Ovary (tissue), 10 donors: ENCODE measurements at places on chromosomes 5 and 9.
A peak's percentile ranks its signal among the peaks of the same experiment; 100 is the strongest.

GRCh38 chr9:18798508-18799290 lies 234.3 kb downstream of the SAXO1 start:
- no peak for DNase-seq

- no peak for DNase-seq
These were observed 8.2 kb downstream of the TENT4A start for GRCh38 chr5:6721442-6721841.

DNA sequence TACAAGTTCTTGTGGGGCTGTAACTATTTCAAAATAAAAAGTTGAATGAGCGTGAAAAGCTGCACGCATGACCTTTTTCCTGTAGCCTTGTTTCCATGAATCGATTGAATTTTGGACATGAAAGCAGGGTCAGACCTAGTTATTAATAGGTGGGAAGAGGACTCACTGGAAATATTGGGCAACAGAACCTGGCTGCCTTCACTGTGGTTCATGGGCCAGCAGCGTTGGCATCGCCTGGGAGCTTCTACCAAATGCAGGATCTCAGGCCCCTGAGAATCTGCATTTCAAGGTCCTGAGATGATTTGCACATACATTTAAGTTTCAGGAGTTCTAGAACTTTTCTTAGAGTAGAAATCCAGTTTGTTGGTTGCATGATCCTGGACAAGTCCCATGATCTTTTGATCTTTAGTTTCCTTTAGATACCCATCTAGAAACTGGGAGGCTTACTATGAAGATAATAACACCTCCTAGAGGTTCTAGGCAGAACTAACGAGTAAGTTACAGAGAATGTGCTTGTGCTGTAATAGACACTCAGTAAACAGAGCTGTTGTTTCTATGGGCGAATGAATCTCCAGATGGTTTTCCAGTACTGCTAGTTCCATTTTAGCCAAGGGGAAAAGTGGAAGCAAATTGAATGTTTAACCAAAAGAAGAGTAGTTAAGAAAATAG lies 12.4 kb downstream of the ANKRD33B start:
- no peak for DNase-seq

DNA sequence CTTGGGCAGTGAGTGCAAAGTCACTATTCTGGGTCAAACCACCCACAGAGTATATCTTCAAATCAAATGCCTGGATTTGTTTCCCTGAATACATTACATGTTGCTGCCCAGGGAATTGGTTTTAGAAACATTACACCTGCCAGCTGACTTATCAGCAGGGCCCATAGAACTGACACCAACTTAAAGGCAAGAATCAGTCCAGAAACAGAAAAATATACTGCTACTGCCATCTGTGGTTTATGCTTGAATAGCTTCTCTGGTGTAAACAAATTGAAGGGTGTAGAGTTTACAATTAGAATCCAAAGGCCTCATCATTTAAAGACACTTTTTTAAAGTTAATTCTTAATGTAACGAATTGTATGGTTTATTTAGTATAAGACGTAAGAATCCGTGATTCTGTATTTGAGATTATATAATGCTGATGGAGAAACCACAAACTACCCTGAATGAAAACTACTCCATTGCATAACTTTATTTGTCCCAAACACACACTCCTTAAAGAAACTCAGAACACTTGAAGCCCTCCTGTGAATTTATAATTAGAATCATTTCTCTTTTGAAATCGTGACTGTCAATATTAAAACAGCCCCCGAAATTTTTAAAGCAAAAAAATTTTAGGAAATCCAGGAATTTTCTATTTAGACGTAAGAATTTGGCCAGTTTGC lies 6.2 kb downstream of the NR6A1 start:
- DNase-seq: no peak

GRCh38 chr9:130885484-130886375 lies 10.9 kb downstream of the QRFP start:
- no peak for DNase-seq

DNA sequence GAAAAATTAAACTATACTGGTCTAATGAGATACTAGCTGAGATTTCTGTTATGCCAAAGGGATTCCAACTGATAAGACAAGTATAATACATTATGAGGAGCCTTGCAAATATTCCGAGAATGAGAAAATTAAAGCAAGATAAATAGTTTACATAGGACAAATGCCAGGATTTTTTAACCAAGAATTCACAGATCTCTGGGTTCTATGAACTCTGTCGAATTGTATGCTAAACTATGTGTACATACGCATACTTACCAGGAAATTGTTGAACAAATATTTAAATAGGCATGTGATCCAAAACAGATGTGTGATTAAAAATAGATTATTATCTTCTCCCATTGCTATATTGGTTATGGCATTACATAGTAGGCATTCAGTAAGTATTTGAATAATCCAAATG lies 616.6 kb downstream of the GABRG2 start:
- no peak for DNase-seq

- no peak for DNase-seq
These were observed 91.6 kb downstream of the ZNF462 start for GRCh38 chr9:106954558-106954957.

DNA sequence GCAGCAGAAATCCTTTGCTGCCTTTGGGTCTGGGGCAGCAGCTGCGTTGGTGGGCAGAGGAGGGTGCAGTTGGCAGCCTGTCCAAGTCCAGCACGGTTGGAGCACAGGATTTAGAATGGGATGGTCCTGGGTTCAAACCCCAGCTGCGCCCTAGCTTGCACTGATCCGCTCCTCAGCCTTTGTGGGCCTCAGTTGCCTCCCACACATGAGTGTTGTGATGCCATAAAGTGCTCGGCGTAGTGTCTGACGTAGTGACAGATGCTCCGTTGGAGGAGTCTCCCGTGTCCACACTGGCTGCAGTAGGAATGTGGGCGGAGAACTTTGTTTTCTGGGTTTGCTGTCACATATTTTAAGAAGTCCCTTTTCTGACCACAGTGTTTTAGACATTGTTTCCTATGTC lies 36.0 kb downstream of the SLC46A2 start:
- no peak for DNase-seq

- no peak for DNase-seq
These were observed 20.2 kb upstream of the WHRN start for GRCh38 chr9:114525513-114525912.

GRCh38 chr5:91212714-91213092 lies 170.4 kb downstream of the ARRDC3 start:
- no peak for DNase-seq

GRCh38 chr9:99509900-99510535 lies 287.9 kb downstream of the SEC61B start:
- DNase-seq: no peak

- no peak for DNase-seq
These were observed 2191.0 kb upstream of the ACO1 start for GRCh38 chr9:30193421-30193820.

GRCh38 chr5:77444356-77444755 lies 47.8 kb downstream of the WDR41 start:
- DNase-seq: no peak

GRCh38 chr9:87518702-87519335 lies 21.2 kb downstream of the DAPK1 start:
- DNase-seq: peak; percentile 79

- peak; percentile 96 for DNase-seq
These were observed at the start of gene MAST4 for GRCh38 chr5:66595756-66596635. MAST4 (plus strand) TSS chr5:66596393; CDS start chr5:66596656, 263 bp downstream.

DNA sequence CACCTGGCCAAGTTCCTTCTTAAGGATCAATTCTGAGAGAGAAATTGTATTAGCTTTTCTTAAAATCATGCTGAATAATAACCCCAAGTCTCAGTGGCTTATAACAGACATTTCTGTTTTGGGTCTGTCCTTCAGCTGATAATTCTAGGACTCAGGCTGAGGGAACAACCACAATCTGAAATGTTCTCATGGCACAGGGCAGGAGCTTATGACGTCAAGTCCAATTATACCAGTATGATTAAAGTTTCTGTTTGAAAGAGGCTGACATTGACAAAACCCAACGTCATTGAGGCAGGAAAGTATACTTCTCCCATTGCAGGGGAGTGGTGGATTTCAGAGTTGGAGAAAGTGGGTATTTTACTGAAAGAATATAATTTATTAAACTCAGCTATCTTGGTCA lies 21.8 kb downstream of the CENPH start:
- no peak for DNase-seq

- no peak for DNase-seq
These were observed 64.7 kb downstream of the POU5F2 start for GRCh38 chr5:93676704-93677103.

GRCh38 chr9:37283730-37284325 lies 138.7 kb upstream of the GRHPR start:
- DNase-seq: no peak

GRCh38 chr9:74645007-74645639 lies 148.0 kb downstream of the RORB start:
- no peak for DNase-seq

DNA sequence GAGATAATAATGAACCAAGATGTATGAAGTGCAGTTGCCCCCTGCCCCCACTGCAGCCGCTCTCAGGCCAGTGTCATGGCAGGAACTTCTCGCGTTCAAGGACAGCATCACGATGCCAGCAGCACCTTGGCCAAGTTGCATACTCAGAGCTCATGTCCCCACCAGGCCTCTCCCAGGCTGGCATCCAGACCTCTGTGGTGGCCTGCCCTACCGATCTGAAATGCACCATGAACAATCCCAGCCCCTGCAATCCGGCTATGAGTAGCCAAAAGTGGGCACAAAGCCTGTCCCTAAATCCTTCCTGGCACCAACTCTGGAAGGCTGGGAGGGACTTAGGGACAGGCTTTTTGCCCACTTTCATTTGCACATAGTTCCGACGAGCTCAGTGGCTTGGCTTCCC lies 140.9 kb downstream of the PAX5 start:
- DNase-seq: no peak

DNA sequence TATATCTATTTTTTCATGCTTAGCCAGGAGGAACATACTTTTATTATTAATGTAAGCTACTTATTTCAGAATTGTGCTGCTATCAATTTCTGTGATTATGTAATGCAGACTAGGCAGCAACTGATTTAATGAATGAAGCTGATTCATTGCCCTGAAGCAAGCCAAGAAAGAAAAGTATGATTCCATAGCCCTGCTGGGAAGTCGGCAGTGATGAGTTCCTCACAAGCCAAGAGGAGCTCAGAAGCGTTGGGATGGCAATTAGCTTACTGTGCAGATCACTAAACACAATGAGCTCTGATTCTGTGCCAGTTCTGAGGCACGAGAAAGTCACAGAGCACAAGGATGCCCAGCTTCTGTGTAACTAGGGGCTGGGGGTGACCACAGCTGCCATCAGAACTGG lies 254.3 kb upstream of the KLF9 start:
- DNase-seq: no peak

DNA sequence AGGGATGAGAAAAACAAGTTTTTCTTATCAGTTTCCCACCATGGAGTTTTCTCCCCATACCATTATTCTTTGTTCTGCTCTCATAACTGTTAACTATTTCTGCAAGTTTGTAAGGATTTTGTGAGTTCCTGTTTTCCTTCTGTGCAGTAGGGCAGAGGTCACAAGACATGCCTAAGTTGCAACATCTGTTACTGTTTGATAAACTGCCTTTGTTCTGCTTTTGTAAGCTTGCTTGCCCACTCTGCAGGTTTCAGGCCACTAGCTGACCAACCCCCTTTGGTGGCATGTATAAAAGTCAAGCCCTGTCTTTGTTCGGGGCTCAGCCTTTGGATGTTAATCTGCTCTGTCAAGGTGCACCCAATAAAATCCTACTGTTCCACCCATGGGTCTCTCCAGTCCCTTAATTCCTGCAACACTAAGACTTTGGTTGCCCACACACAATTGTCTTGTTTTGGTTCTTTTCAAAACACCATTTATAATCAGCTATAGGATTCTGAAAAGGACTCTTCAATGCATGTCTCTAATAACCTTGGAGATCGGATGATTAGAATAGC lies 545.4 kb downstream of the CDH9 start:
- DNase-seq: no peak
